ENCODE measurements at places on chromosomes 11 and 22.
A peak's percentile ranks its signal among the peaks of the same experiment; 100 is the strongest.

GRCh38 chr22:40361100-40361499, 9.3 kb upstream of the SGSM3 start:
- no peak for DNase-seq

- no peak for DNase-seq
These were observed 16.1 kb upstream of the CABP7 start for GRCh38 chr22:29703569-29704195.

GRCh38 chr11:115269191-115269950, 234.8 kb downstream of the CADM1 start:
- no peak for DNase-seq

DNA sequence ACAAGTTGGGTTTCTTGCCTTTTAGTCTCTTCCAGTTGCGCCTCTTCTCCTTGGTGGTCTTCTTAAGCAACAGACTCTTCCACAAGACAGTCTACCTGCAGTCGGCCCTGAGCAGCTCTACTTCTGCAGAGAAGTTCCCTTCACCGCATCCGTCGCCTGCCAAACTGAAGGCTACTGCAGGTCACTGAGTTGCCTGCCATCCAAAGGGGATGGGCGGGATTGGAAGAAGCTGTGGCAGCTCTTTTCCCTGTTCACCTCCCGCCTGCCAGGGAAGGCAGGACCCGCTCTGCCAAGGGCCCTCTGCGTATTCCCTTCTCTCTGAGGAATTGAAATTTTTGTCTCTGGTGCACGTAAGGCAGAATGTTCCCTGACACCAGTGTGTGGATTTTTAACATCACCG, 9.2 kb upstream of the STT3A start:
- DNase-seq = no peak

DNA sequence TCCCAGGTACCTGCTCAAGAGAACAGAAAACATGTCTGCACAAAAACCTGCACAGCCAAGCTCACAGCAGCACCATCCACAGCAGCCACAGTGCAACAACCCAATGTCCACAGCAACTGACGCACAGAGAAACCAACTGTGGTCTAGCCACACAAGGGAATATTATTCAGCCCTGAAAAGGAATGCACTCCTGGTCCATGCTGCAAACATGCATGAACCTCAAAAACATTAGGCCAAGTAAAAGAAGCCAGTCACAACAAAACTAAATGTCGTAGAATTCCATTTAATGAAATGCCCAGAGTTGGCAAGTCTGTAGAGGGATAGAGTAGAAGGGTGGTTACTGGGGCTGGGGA, 60.6 kb downstream of the MYEOV start:
- DNase-seq = no peak

DNA sequence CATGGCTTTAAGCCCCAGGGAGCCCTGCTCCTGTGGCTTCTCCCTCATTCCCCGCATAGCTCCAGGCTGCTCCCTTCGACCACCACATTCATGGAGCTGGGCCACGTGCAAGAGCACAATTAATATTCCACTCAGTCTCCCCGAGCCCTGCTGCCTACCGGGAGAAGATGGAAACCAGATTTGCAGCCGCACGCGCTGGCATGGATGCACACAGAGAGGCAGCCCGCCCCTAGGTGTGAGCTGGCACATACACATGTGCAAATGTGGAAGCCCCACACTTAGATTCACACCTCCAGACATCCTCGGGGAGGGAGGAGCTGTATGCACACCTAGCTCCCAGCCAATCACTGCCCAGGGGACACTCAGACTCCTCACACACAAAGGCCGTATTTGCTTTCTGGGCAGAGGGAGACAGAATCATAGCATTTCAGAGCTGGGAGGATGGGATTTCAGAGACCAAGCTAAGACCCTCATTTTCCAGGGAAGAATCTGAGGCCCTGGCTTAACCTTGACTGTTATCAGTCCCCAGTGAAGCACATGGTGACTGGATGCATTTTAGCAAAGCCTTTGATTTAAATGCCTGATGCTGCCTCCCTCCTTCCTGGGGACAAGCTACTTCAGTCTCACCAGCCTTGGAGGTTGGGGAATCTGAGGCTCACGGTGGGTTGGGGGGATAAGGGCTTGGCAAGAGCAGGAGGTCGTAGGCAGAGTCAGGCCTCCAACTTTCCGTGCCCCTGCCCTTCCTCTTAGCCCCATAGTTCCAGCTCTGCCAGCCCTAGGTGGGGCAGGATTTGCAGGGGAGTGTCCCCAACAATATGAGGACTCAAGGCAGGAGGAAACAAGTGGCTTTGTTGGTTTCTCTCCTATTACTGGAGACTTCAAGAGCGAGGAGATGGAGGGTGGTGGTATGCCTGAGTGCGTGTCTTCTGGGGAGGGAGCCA, 5.3 kb upstream of the CREB3L1 start:
- DNase-seq = no peak

GRCh38 chr11:126437731-126438130, 82.2 kb downstream of the ST3GAL4 start:
- no peak for DNase-seq

DNA sequence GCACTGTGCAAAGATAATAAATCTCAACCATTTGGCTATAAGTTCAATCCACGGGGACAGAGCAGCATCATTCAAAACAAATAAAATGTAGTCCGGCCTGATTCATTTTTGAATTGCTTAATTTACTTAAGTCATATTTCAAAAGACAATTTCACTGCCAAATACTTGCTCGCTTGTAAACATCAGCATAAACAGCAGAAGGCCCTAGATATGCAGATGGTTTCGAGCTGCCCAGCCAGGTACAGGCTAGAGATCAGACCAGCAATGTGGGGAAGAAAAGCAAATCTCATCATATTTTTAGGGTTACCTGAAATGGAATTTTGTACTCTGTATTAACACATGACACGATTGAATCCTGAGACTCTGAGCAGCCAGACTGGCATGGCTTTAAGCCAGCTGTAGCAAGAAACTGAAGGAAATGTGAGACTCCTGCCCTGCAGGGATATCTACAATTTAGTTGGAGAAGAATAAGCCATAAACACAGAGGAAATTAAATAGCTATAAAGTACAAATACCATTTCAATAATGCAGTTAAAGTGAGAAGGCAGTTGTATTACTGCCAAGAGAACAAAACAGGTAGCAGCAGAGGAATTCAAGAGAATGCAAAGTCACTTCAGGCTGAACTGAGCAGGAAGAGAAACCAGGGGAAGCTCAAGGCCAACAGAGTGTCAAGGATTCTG, 440.3 kb downstream of the ETS1 start:
- DNase-seq = no peak

GRCh38 chr22:50606165-50606945, 5.8 kb downstream of the MAPK8IP2 start:
- no peak for DNase-seq

- DNase-seq = no peak
These were observed 77.6 kb downstream of the MED15 start for GRCh38 chr22:20584872-20585638.

DNA sequence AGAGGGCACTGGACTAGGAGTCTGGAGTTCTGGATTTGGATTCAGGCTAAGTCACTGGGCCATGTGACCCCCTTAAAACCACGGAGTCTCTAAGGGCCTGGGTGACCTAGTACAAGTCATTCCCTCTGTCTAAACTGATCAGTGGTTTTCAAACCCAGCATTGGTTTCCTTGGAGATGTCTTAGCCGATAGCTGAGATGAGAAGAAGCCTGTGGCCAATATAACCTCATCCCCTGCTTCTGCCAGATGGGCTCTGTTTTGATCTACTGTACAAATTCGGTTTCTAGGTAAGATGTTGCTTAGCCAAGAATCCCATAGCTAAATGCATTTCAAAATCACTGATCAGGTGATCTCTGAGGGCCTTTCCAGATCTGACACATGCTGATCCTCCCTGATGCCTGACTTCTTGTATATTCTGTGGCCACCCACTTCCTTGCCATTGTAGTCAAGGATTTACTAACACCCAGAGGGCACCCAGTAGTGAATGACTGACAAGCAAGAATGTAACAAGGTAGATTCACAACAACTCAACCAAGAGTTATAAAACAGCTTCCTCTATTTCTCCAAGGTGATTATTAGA, 53.1 kb downstream of the GALNT18 start:
- DNase-seq = no peak

DNA sequence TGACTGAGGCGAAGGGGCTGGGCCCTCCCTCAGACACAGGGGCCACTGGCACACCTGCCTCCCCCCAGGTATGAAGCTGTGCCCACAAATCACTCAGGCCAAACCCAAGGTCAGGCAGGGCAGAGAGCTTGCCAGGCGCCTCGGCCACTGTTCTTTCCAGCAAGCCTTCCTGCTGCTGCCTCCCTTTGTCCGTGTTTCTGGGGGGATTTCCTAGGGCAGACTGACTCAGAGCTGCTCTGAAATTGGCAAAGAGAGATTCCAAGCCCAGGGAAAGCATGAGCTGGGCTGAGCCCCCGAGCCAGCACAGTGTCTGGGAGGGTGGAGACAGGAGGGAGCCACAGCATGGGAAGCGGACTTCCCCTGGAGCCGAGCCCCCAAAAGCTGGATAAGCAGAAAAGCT, 33.2 kb downstream of the PPP2R1B start:
- no peak for DNase-seq

DNA sequence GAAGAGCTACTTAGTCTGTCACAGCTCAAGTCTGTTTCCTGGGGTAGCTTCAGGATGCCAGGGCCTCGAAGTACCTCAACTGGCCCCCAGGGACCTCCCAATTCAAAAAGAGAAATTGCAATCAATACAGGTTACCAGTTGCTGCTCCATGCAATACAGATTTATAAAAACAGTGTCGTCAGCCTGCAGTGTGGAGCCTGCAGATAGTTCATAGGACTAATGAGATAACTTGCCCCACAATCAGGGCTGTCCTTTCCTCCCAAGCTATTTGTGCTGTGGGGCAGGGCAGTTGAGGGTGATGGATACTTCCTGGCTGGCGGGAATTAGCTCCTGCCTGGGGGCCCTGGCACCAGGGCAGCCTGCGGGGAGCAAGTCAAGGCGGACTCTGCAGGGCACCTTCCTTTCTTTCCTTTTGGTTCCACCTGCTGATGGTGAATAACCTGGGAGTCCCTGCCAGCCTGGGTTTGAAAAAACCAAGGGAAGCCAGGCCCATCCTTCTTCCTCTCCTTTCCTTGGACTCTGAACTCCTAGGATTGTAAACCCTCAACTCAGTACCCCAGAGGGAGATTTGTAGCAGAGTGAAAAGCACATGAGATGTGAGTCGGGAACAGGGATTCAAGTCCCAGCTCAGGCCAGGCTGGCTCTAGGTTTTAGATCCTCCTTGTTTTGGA, 216.6 kb downstream of the CEP164 start:
- no peak for DNase-seq

GRCh38 chr22:24563246-24563645, 7.4 kb downstream of the SNRPD3 start:
- DNase-seq = no peak

DNA sequence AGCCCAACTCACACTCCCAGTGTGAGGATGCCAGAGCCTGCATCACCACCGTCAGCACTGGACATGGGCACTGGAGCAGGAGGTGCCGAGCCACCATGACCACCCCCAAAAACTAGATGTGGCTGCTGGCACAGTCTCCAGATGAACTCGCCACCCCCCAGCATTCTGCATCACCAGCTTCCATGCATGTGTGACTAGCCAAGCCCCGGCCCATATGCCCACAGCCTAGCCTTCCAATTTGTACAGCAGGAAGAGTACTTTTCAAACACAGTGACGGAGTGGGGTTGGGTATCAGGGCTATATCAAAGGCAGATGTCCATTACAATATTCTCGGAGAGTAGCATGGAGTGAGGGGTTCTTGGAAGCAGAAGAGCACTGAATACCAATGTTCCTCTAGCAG, 62.9 kb downstream of the SMCO4 start:
- no peak for DNase-seq

- DNase-seq = no peak
These were observed 661.9 kb downstream of the CNTN5 start for GRCh38 chr11:99682646-99683045.

GRCh38 chr11:15933886-15934625, 422.3 kb downstream of the SOX6 start:
- no peak for DNase-seq

- DNase-seq = no peak
These were observed 48.3 kb downstream of the RRP8 start for GRCh38 chr11:6554828-6555706.

GRCh38 chr22:25142102-25142501, 57.6 kb upstream of the CRYBB3 start:
- DNase-seq = no peak

- no peak for DNase-seq
These were observed 121.2 kb downstream of the NCAM1 start for GRCh38 chr11:113082341-113082955.

DNA sequence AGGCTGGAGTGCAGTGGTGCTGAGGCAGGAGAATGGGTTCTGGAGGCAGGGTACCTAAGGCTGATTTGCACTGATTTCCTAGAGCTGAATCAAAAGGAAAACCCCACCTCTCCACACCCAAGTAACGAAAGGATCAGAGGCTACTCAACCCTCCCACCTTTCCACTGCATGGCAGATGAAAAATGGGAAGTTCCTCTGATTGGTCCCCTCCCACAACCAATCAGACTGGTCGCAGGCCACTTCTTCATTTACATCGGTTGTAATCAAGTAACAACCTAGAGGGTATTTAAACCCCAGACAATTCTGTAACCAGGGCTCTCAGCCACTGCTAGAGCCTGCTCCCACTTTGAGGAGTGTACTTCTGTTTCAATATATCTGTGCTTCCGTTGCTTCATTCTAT, 18.6 kb upstream of the PARVB start:
- no peak for DNase-seq

DNA sequence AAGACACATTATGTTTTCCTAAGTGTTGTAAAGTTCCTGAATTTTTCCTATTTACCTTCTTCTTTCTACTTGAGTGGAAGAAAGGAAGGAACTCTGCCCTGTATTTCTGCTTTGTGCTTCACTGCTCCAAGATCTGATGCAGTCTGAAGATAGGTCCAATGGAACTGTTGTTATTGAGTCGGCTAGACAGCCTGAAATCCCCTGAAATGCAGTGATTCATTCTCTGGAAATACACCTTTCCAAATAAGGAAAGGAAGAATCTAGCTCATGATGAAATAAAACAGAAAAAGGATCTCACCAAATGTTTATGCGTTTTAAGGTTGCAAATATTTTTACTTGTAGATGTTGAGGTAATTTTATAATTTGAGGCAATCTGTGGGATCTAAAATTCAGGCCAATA, 322.8 kb downstream of the GUCY1A2 start:
- peak; percentile 64 for DNase-seq

DNA sequence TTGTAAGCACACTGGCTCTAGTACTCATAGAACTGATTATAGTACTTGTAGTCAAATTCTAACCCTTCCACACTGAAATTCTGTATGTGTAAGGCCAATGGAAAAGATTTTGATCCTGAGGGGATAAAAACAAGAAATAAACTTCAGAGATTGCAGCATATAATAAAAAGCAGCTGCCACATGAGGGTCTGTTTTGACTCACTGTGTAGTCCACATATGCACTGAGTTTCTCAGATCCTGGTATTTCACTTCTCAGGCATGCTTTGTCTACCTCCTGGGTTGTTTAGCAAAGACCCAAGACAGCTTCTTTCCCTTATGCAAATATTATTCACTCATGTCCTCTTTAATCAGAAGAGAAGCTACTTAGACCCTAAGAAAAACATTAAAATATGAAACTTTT, 71.1 kb upstream of the SLC5A12 start:
- peak; percentile 80 for DNase-seq

DNA sequence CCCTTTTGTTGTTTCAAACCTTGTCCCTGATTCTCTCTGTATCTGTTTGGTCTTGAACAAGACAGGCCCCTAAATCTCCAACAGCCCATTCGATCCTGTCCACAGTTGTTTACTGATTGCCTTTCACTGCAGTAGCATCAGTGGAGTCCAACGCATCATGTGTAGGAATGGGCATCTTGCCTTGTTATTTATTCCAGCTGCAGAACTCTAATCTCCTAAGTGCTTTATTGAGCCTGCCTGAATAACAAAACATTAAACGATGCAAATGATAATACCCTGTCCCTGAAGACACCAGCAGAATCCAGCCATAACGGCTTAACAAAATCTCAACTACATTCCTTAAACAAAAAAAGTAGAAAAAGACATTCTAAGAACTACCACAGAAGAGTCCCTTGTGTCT, 50.1 kb downstream of the SLC35F2 start:
- DNase-seq = no peak
